Keratinocyte (primary cell): ENCODE measurements at places on chromosomes 13 and 19.

GRCh38 chr13:28494778-28495537, at the start of gene FLT1:
TSS of gene FLT1 (minus strand) at chr13:28495128. CDS start at chr13:28494843, 285 bp downstream.
- H3K4me3 ChIP-seq: no peak within 1 kb of the TSS
- H3K27ac ChIP-seq: no peak within 1 kb of the TSS
- peaks cover 3% of the 10 kb centered on the region for H3K4me1 ChIP-seq
- DNase-seq: no peak

DNA sequence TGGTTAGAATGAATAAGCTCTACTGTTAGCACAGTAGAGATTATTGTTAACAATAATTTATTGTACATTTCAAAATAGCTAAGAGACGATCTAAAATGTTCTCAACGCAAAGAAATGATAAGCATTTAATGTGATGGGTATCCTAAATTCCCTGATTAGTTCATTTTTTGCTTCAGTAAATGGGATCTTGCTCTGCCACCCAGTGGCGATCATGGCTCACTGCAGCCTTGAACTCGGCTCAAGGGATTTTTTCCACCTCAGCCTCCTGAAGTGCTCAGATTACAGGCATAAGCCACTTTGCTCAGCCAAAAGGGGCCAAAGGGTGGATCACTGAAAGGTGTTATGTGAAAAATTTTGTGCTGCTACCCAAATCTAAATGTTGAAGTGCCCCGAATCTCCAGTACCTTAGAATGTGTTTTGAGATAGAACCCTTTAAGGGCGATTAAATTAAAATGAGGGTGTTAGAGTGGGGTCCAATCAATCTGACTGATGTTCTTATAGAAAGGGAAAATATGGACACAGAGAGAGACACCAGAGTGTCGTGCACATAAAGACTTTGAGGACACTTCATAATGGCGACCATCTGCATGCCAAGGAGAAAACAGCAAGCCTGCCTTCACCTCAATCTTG, 31.5 kb upstream of the ZNF766 start:
- H3K27ac ChIP-seq: no peak overlapping the region
- H3K4me3 ChIP-seq: no peak overlapping the region
- no peaks in the 10 kb centered on the region for H3K4me1 ChIP-seq
- no peaks in the 10 kb centered on the region for H3K36me3 ChIP-seq
- DNase-seq: no peak
- H3K27me3 ChIP-seq: no peaks in the 10 kb centered on the region

DNA sequence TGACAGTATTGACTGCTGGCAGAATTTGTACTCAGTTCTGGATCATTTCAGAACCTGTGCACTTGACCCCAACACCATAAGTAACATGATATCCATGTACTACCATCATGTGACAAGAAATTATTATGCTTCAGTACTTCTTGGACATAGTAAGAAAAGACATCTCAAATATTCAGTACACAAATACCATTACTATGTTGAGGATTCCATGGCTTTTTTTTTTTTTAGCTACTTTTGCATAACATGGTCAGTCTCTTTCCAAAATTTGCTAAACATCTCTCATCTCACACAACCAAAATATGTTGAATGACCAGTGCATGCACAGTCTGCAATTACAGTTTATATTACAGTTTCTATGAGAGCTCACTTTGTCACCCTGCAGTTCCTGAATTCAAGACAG, 85.3 kb downstream of the FLT1 start:
- no peaks in the 10 kb centered on the region for H3K4me1 ChIP-seq
- no peaks in the 10 kb centered on the region for H3K27me3 ChIP-seq
- no peaks in the 10 kb centered on the region for H3K36me3 ChIP-seq
- H3K4me3 ChIP-seq: no peak overlapping the region
- H3K27ac ChIP-seq: no peak overlapping the region
- DNase-seq: no peak

- DNase-seq: no peak
- H3K4me1 ChIP-seq: peaks cover 15% of the 10 kb centered on the region
- H3K27ac ChIP-seq: peak overlapping the region; percentile 90
- peaks cover 15% of the 10 kb centered on the region for H3K27me3 ChIP-seq
- peak overlapping the region; percentile 94 for H3K4me3 ChIP-seq
Measured at GRCh38 chr13:113297370-113298042, 467 bp downstream of the LAMP1 start.

- H3K4me1 ChIP-seq: peaks cover 35% of the 10 kb centered on the region
- peaks cover 14% of the 10 kb centered on the region for H3K36me3 ChIP-seq
Measured at GRCh38 chr19:58560921-58561320, 2.5 kb upstream of the UBE2M start.

DNA sequence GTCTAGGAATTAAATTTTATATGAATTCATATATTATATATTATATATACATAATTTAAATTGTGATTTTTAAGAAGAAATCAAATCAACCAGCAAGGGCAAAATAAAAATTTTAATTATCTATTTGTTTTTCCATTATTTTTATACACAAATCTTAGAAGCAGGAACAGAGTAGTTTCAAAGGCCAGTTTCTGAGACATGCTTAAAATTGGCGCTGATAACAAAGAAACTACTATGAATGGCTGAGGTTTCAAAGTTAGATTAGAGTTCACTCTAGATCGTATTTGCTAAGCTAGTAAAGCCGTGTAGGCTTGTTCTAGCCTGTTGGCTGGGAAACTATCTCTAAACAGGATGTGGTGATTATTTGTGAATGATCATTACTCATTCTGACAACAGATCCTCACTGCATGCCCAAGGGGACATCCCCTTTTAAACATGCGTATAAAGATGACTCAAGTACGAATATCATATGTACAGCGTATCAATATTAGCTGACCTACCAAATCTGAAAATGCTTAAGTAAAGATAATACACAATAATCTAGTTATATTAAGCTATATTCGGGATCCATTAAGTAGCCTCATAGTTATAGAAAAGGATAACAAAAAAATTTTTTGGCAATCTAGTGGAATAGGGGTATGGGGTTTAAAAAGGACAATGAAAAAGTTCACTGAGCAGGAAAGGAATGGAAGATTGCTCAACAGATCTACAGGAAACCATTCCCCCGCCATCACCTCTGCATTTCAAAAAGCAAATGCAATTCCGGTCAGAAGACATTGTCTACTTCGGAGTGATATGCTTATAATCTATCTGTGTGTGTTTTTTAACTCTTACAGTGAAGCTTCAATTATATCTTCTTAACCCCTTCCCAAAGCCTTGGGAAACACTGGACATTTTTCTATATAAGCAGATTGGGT, 150.1 kb downstream of the SHISA2 start:
- no peaks in the 10 kb centered on the region for H3K27me3 ChIP-seq
- no peaks in the 10 kb centered on the region for H3K36me3 ChIP-seq
- H3K4me1 ChIP-seq: peaks cover 30% of the 10 kb centered on the region
- H3K27ac ChIP-seq: peak overlapping the region; percentile 74
